ENCODE measurements at places on chromosomes 6 and 20. TPM values are rescaled to one million over a fixed set of nuclear protein-coding genes. Genes with fewer than 3 reads are reported as not detected.

DNA sequence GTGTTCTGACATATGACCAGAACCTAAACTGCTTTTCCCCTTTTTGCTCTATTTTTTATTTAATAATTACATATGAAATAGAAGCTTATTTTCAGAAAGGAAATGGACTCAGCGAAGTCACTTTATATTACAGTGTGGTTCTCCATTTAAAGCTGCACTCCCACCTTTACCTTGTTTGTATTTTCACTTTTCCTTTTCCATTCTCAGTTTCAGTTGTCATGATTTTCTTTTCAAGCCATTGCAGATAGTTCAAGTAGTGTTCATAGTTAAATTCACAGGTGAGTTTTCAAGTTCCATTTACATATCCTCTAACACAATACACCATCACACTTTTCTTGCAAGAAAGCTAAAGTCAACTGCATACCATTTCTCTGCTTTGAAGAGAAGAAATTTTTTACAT, 400.2 kb downstream of the HACE1 start:
- DNase-seq = no peak

- no peak for DNase-seq
Measured at GRCh38 chr6:162219266-162219665, 508.3 kb downstream of the PRKN start.

GRCh38 chr6:43758617-43759050, 11.4 kb upstream of the VEGFA start:
- DNase-seq = no peak

- no peak for DNase-seq
Measured at GRCh38 chr6:148203281-148203925, 139.2 kb upstream of the SASH1 start.

Gene ARHGAP40
- not detected for total RNA-seq

Gene RSPH4A
- not detected for total RNA-seq

Gene UBD
- not detected for total RNA-seq

Gene SEL1L2
- 1.7 TPM for total RNA-seq

Gene HMGCLL1
- 2.2 TPM for total RNA-seq

Measured in Right ventricle myocardium inferior (tissue), 1 donor.